ENCODE measurements at places on chromosomes 16 and 17. TPM values are rescaled to one million over a fixed set of nuclear protein-coding genes. Genes with fewer than 3 reads are reported as not detected.

OTOP3 gene
- total RNA-seq = not detected

PRSS53 gene
- 0.93 TPM for total RNA-seq

UMOD gene
- not detected for total RNA-seq

SLC6A4 gene
- total RNA-seq = 0.29 TPM

SYNGR3 gene
- not detected for total RNA-seq

- peak; percentile 10 for DNase-seq
Measured at GRCh38 chr16:19136549-19137196, 22.9 kb downstream of the ITPRIPL2 start.

- no peak for DNase-seq
Measured at GRCh38 chr17:7403727-7403976, 245 bp downstream of the TMEM256 start.

DNA sequence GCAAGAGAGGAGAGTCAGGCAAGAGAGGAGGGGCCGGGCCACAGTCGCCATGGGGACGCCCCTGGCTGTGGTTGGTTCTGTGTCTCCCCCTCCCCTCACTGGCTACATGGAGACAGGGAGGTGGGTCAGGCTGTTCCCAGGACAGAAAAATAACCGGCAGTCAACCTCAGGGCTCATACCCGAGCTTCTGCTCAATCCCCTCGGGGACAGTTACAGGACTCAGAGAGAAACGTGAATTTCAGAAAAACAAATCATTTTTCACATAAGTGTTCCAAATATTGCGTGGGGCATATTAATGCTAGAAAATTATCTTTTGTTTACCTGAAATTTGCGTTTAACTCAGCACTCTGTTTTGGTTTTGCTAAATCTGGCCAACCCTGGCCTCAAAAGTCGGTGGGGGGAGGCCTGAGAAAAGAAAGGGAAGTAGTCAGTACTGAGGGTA is 22.2 kb upstream of the CPSF4L start:
- no peak for DNase-seq

GRCh38 chr17:76994237-76994637 is 126.0 kb downstream of the MGAT5B start:
- DNase-seq = no peak

DNA sequence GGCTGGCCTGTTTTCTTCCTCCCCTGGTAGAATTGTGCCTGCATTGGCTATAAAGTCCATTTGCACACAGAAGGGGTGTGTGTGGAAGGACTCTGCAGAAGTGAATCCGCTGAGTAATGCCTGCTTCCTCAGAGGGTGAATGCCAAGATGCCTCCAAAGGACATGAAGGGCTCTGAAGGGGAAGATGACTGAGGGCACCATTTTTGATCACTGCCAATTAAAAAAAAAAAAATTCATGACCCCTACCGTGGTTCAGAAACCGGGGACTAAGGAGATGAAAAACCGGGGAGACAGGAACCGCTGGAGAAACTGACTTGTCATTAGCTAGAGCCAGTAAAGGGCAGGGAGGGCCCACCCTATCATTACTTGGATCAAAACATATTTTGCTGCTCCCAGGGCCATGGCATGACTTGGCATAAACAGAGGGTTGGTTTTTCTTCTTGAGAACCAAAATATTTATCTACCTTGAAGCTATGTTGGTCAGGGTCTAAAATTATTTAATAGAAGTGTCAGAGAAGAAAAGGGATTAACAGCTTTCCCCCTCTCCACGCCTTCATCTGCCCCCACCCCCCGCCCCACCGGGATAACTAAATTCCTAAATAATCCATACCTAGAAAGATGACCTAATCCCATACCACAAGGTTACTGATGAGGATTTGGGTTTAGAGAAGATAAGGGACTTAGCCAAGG is 3.6 kb upstream of the USP7 start:
- no peak for DNase-seq

DNA sequence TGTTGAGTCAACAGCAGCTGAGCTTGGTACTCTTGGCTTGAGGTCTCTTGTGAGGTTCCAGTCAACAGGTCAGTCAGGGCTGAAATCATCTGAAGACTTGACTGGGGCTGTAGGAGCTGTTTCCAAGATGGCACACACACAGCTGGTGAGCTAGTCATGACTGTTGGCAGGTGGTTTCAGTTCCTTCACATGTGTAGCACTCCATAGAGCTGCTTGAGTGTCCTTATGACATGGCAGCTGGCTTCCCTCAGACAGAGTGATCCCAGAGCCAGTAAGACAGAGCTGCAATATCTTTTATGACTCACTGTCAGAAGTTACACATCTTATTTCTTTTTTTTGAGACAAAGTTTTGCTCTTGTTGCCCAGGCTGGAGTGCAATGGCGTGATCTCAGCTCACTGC is 19.5 kb upstream of the GAS7 start:
- DNase-seq = no peak

- no peak for DNase-seq
Measured at GRCh38 chr17:60134396-60135150, 15.2 kb upstream of the CA4 start.

- DNase-seq = no peak
Measured at GRCh38 chr16:970386-970765, 408 bp downstream of the LMF1 start.

- no peak for DNase-seq
Measured at GRCh38 chr17:901964-902363, 77.6 kb downstream of the NXN start.

GRCh38 chr17:37488009-37488604 is 1.6 kb upstream of the DUSP14 start:
- DNase-seq = peak; percentile 34

DNA sequence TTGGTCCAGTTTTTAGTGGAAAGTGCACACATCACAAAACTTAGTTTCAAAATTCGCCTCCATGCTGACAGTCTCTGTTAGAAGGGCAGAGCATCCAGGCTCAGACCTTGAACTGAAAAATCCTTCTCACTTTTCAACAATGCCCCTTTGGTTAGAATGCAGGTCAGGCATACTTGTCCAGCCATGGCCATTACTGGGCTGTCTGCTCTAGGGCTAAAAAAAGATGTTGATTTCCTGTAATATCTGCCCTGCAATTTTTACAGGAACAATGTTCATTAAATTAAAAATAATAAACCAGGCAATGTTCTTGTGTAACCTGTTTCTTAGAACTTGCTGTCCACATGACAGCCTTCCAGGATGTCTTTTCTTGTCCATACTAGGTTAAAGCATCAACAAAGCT is 122.4 kb downstream of the SNX11 start:
- DNase-seq = no peak

GRCh38 chr17:4236456-4236855 is 27.3 kb downstream of the ANKFY1 start:
- no peak for DNase-seq

GRCh38 chr16:89122322-89122851 is 28.7 kb downstream of the ACSF3 start:
- DNase-seq = peak; percentile 74

GRCh38 chr17:66541461-66542128 is 239.2 kb downstream of the PRKCA start:
- no peak for DNase-seq

- no peak for DNase-seq
Measured at GRCh38 chr17:74992223-74992622, 4.8 kb downstream of the CDR2L start.

- DNase-seq = no peak
Measured at GRCh38 chr17:79926142-79926604, 86.9 kb upstream of the CBX4 start.

GRCh38 chr17:32998887-32999228 is 7.2 kb downstream of the SPACA3 start:
- no peak for DNase-seq

GRCh38 chr16:49057391-49057790 is 224.2 kb downstream of the CBLN1 start:
- DNase-seq = no peak

- DNase-seq = no peak
Measured at GRCh38 chr16:86038926-86039310, 140.0 kb downstream of the IRF8 start.

DNA sequence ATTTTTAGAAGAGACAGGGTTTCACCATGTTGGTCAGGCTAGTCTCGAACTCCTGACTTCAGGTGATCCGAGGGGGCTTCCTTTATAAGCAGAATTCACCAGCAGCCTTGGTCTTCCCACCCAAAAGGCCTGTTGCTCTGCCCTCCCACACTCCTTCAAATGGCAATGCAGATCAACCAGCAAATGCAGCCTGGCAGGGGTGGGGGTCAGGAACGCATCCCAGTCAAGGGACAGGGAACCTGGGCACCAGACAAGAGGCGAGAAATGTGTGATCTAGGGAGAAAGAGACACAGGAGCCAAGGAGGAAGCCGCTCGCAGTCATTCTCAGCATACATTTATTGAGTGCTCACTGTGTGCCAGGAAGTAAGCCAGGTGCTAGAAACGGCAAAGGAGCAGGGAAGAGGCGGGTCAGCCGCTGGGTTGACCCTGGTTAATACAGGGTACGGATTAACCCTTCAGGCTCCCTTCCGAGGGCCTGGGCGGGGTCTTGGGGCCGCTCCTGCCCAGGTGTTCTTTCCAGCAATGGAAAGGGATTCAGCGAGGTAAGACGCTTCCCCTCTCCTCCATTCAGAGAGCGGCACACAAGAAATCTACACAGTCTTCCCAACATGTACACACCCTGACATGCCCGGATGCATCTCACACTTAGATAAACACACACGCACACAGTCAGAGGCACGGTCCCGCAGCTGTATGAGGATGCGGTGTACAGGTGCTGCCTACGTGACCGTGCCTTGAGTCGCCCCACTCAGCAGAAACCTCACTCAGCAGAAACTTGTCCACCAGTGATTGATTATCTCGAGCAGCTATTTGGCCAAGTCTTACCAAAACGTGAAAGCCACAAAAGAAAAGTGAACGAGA is 6.6 kb upstream of the PITPNA start:
- DNase-seq = no peak

- DNase-seq = no peak
Measured at GRCh38 chr16:67156143-67156844, 3.4 kb downstream of the TRADD start.

DNA sequence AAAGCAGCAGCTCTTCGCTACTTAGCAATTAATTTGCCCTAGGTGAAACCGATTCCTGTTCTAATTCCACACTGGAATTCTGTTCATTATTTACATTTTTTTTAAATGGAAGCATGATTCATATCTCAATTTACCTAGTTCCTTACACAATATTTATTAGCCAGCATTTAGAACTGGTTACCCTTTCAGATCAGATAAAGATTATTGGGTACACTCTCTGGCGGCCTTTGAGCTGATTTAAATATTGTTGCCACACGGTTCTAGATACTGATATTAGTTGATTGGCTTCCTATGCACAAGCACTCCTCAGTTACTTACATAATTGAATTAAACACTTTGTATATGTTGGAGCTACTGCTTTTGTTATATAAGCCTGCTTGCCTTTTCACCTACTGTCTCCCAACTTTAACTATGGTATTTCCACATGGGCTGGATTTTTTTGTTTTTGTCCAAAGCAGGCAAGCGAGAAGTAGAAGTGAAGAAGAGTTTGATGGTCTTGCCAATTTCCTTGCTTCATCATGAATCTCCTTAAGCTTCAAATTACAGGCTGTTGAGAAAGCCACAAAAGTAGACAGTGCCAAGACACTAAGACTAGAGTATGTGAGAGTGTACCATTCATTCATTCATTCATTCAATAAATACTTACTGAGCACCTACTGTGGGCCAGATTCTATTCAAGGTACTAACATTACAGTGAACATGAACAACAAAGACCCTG is 3.9 kb upstream of the ALDH3A2 start:
- DNase-seq = no peak

DNA sequence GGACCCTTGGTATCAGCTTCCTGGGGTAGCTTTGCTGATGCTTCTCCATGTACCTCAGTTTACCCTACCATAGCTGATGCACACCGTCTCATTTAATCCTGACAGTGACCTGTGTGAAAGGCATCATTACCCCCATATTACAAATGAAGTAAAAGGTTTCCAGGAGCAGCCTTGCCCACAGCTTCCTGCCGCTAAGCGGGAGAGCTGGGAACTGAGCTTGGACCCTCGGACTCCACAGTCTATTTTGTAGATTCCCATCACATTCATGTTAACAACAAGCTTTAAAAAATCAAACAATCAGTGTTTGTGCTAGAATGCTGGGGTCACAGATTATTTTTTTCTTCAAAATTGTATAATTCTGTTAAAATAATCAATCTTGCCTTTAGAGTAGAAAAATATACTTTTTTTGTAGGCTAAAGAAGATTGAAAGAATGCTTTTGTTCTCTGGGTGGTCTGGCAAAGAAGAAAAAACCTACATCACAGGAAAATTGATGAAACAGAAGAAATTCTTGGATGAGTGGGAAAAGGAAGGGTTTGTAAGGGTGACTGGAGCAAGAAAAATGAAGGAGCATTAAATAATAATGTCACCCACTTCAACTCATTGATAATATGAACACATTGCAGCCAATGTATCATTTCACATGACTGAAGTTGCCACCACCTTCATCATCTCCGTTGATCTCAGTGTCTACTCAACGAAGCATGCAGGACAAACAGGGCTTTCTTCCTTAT is 9.5 kb upstream of the USP10 start:
- DNase-seq = no peak

DNA sequence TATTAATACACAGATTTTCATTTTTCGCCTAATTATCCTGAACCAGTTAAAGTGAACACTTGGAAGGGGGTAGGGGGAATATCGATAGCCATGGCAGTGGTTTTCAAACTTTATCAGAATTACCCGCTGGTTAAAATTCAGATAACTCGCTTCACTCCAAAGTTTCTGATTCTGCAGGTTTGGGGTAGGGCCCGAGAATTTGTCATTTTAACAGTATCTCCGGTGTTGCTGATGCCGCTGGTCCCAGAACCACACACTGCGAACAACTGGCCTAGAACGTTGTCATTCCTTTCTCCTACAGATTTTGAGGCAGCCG is 313 bp upstream of the NSRP1 start:
- DNase-seq = no peak

GRCh38 chr16:69179328-69180010 is 7.5 kb upstream of the SNTB2 start:
- DNase-seq = peak; percentile 90

DNA sequence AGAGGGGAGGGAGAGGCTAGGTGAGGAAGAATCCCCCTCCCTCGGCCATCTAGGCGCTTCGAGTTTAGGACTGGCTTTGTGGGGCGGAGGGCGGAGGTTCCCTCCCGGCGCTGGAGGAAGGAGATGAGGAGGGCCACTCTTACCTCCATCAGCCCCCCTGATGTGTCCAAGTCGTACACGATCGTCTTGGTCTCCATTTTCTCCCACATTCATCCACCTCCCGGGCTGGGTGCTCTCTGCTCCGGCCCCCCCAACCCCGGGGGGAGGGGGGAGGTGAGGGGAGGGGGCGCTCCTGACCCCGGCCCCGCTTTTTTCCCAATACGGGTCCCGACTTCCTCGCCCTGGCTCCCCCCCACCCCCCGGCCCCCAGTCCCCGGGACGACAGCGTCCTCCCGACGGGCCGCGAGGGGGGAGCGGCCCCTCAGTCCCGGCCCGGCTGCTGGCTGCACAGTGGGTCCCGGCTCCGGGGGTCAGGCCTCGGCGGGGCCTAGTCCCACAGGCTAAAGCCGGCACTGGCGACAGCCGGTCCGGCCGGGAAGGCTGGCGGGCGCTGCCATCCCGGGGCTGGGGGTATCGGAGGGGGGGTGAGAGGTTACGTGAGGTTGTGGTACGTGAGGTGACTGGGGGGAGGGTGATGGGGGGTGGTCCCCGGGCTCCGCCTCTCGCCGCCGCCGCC is 428 bp downstream of the PHF12 start:
- no peak for DNase-seq

- no peak for DNase-seq
Measured at GRCh38 chr17:68886401-68886800, 68.8 kb downstream of the ABCA8 start.

GRCh38 chr17:62674841-62675240 is 47.4 kb downstream of the MRC2 start:
- DNase-seq = no peak

Data from thyroid gland (tissue), 4 donors.